ENCODE measurements at places on chromosomes 16 and 17. TPM values are rescaled to one million over a fixed set of nuclear protein-coding genes. Genes with fewer than 3 reads are reported as not detected.

The GPR179 gene
- 0.08 TPM for total RNA-seq

The MTMR4 gene
- total RNA-seq = 54.3 TPM

The PYCARD gene
- total RNA-seq = 102 TPM

The AHSP gene
- total RNA-seq = not detected
